ENCODE measurements at places on chromosomes 13 and 19. TPM values are rescaled to one million over a fixed set of nuclear protein-coding genes. Genes with fewer than 3 reads are reported as not detected.
A peak's percentile ranks its signal among the peaks of the same experiment; 100 is the strongest.

- DNase-seq: no peak
These were observed 244.0 kb downstream of the COL4A1 start for GRCh38 chr13:110062777-110063442.

- DNase-seq: no peak
These were observed 94.6 kb upstream of the RFC3 start for GRCh38 chr13:33723365-33723764.

DNA sequence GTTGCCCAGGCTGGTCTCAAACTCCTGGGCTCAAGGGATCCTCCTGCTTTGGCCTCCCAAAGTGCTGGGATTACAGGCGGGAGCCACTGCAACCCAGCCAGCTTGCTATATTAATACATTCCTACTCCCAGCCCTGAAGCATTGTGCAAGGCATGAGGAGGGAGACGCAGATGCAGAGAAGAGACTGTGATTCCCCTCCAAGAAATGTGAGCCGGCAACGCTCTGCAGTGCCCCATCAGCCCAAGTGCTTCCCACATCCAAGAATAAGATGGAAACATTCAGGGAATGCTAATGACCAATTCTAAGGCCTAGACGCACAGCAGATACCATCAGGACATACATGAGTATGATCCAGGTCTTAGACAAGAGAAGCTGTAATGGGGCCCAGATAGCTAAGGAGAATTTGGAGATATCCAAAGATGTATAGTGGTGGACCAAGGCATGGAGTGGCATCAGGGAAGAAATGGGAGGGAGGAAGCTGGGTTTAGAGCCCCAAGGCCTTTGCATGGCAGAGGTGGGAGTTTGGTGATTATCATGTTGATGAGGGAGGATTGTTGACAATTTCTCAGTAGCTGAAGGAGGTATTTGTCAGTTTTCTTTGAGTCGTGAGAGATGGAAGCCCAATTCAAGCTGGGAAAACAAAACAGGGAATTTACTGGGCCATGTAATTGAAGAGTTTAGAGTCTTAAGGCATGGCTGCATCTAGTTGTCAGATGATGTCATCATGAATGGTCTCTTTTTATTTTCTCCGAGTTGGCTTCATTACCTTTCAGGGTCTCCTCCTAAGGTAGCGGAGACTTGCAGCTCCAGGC lies 2.9 kb downstream of the PPM1N start:
- no peak for DNase-seq

GRCh38 chr13:90393408-90393807 lies 954.1 kb upstream of the MIR17HG start:
- no peak for DNase-seq

DNA sequence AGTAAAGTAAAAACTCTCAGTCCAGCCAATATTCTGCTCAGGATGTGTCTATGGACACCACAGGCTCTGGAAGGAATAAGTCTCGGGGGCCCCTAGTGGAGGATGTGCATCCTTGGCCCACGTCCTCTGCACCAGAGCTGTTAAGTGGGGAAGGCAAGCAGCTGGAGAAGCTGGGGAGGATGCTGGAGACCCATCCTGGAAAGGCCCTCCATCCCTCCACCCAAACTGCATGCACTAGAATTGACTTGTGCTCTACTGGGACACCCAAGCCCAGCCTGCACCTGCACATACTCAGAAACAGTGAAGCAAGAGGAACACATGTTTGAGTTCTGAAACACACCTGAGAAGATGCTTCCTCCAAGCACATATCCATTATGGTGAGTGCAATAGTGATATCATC lies 307.8 kb downstream of the TSHZ3 start:
- DNase-seq: no peak

DNA sequence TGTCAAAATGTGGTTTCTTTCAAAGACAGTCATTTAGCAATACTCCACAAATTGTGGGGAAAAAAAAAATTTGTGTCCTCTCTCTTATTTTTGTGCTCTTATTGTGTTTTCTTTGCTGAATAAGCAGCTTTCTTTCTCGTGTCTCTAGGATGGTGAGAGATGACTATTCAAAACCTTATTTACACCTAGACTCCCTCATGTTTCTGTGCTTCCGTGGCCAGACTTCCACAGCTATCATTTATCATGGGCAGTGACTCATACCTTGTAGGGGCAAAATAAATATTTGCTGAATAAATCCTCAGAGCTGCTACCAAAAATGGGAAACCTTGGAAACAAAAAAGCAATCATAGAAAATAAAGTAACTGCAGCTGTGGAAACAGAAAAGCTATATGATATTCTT lies 204.9 kb upstream of the MIR17HG start:
- no peak for DNase-seq

GRCh38 chr13:24141333-24141910 lies 19.1 kb upstream of the SPATA13 start:
- peak; percentile 42 for DNase-seq

DNA sequence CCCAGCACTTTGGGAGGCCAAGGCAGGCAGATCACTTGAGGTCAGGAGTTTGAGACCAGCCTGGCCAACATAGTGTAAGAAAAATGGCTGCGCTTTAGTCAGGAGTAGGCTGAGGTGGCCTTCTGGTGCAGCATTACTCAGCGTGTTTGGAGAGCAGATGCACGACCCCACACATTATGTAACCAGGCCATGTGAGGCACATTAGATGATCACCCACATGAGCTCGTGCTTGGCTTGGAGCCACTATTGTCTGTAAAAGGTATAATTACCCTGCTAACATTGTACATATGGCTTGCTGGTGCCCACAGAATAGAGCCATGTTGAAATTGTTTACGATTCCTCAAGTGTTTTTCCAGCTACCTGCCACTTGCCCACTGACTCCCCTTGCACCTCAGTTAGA lies 24.0 kb upstream of the SCEL start:
- DNase-seq: no peak

DNA sequence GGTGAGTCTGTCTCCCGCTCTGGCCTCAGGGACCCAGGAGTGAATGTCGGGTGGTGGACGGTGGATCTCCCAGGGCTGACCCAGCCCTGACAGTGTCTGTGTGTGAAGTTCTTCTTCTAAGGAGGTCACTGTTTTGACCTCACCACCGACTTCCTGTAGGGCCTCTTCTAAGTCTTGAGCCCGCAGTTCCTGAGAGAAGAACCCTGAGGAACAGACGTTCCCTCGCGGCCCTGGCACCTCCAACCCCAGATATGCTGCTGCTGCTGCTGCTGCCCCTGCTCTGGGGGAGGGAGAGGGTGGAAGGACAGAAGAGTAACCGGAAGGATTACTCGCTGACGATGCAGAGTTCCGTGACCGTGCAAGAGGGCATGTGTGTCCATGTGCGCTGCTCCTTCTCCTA lies at the start of gene SIGLEC7:
Gene SIGLEC7 (plus strand): TSS at position 183 of the 400 bp plus-strand sequence. CDS start 69 bp downstream, at position 252.
- no peak for DNase-seq

GRCh38 chr19:2503521-2504109 lies 27.7 kb downstream of the GADD45B start:
- DNase-seq: no peak

DNA sequence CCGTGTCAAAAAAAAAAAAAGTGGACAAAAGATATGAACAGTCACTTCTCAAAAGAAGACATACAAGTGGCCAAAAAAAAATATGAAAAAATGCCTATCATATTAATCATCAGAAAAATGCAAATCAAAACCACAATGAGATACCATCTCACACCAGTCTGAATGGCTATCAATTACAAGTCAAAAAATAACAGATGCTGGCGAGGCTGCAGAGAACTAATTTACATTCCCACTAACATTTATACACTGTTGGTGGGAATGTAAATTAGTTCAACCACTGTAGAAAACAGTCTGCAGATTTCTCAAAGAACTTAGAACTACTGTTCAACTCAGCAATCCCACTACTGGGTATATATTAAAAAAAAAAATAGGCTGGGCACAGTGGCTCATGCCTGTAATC lies 26.5 kb upstream of the FOXO1 start:
- DNase-seq: peak; percentile 50

DNA sequence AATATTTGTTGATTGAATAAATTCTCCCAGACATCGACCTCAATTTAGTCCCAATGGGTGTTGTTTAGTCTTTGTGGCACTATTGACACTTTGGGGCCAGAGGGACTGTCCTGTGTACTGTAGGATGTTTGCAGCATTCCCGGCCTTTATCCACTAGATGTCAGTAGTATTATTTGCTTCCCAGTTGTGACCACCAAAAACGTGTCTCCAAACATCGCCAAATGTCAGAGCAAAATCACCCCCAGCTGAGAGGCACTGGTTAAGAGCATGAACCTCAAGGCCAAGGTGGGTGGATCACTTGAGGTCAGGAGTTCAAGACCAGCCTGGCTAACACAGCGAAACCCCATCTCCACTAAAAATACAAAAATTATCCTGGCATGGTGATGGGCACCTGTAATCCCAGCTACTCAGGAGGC lies 15.4 kb downstream of the NLRP12 start:
- DNase-seq: peak; percentile 62

DNA sequence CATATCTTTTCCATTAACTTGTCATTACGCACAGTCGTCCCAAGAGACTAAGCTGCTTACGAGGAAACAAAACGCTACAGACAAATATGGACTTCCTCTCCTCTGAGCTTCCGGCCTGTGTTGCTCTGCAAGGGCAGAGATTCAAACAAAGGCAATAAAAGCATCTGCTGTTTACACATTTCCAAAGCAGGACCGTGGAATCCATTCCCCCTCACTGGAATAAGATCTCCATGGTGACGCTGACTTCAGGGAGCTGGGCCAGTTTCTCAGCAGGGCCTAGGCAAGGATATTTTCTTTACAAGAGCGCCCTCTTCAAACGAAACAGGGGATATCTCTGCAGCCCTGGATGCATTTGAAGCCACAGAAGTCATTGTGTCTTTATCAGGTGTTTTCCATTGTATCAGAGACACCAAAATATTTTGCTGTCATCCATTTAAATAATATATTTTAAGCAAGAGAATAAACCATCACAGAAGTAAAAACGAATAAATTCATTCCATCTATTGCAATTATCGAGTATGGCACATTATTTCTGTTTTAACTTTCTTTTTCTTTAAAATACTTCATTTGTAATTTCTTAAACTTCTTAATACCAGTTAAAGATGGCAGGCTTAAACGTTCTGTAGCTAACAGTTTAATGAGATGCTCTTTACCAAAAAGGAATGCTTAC lies 177.5 kb downstream of the DCLK1 start:
- peak; percentile 87 for DNase-seq

DNA sequence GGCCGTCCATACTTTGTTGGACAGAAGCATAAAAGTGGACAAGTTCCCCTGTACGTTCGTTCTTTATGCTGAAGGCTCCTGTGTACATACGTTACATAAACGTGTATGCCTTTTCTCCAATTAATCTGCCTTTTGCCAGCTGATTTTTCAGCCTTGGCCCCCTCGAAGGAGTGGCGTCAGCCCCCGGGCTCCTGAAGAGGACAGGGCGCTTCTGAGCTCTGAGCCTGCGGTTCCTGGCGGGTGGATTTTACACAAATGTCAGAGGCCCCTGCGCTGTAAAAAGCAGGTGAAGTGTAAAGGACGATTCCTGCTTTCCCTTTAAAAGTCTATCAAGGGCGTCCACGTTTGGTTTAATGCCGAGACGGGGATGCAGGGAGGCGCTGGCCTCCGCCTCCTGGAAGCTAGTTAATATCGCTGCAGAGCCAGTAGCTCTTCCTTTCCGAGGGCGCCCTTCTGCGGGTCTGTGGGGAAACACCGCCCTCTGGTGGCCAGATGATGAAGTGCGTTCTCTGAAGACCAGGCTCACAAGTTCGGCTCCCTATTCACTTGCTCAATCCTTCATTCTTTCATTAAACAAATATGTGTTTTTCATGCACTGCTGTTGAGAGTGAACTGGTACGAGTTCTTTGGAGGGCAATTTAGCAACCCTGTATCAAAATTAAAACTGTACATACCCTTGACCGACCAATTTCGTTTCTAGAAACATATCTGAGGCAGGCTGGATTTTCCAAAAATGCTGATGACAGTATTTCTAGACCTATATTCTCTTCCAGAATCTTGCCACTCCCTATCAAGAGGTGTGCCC lies 62.0 kb downstream of the GPR12 start:
- DNase-seq: peak; percentile 86

- no peak for DNase-seq
These were observed 1.1 kb downstream of the TM6SF2 start for GRCh38 chr19:19271828-19272599.

The RXFP2 gene
- not detected for total RNA-seq

The KLK12 gene
- not detected for total RNA-seq

The EPS8L1 gene
- total RNA-seq: 10.2 TPM

The AMH gene
- total RNA-seq: 16.3 TPM

The CGB8 gene
- total RNA-seq: not detected

The SBK2 gene
- not detected for total RNA-seq
